ENCODE measurements at places on chromosomes 3 and 15.

GRCh38 chr3:29694783-29695182, 413.9 kb downstream of the RBMS3 start:
- peak; percentile 92 for DNase-seq

GRCh38 chr3:57100046-57100695, 39.7 kb downstream of the SPATA12 start:
- peak; percentile 71 for DNase-seq

- DNase-seq, result no peak
Observed at GRCh38 chr15:46660096-46660842, 1025.4 kb downstream of the SQOR start.

GRCh38 chr3:155744626-155745324, at the start of gene PLCH1:
TSS of gene PLCH1 (minus strand) at chr3:155745071. CDS start at chr3:155704224, 40,847 bp downstream.
- DNase-seq, result peak; percentile 58

DNA sequence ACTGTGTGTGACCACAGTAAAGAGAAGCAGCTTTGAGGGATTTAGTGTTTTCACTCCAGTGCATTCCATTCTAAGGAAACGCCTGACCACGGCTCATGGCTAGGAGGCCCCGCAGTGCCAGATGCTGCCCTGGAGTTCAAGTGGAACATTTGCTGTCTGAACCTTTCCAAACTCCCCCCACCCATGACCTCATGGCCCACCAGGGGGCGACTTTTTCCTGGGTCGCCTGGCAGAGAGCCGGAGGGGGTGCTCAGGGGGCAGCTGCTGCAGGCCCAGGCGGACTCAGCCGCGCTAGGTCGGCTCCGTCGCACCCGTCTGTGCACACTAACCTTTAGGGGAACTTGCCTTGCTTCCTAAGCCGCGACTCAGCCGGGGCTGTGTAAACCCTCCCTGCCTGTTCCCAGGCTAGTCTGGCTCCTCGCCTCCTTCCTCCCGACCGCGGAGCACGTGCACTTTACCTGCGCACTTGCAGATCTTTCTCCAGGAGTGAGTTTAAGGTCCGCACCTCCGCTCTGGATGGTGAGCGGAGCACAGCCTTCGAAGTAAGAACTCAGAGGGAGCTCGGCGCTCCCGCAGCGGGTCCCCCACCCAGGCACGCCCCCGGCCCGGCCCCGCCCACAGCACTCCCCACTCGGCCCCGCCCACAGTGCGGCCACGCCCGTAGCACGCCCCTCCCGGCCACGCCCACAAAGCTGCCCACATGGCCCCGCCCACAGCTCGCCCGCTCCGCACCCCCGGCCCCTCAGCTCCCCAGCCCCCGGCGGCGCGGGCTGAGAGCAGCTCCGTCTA, at the start of gene OCA2:
Gene OCA2 (minus strand): TSS at position 550 of the 789 bp plus-strand sequence. CDS start 17,441 bp downstream, outside the sequence.
- DNase-seq, result peak; percentile 42

DNA sequence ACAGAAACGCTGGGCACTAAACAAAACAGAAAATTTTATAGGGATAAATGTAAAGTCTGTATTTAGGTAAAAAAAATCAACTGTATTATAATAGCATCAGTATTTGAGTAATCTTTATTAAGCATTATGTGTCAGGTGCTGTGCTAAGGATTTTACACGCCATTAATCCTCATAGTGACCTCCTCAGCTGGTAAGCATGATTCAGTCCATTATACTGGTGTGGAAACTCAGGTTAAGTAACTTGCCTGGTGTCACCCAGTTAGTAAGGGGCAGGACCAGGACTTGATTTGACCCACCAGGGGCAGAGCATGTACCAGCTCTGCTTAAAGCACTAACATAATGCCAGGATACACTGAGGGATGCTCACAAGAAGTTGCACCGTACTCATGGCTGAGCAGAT, 4.8 kb downstream of the MYO5C start:
- no peak for DNase-seq

GRCh38 chr3:195105841-195106417, 165.0 kb downstream of the XXYLT1 start:
- no peak for DNase-seq

GRCh38 chr15:75565062-75565970, 13.8 kb downstream of the PTPN9 start:
- DNase-seq, result no peak

DNA sequence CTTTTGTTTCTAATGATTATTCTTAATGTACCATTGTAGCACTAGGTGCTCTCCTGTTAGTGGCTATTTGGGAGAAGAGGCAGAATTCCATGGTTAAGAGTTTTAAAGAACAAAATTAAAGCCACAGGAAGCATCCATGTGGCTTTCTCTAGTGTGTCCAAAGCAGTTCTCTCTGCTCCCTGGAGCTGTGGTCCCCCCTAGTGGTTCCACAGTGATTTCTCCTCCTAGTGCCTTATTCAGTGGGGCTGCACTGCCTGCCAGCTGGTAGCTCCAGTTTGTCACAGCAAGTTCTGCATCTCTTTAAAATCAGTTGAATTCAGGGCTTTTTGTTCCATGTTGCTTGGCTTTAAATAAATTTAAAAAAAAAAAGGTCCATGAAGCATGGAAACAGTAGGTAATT, 39.6 kb upstream of the FAM98B start:
- peak; percentile 80 for DNase-seq

- DNase-seq, result no peak
Observed at GRCh38 chr3:53008932-53009331, 36.9 kb downstream of the SFMBT1 start.

DNA sequence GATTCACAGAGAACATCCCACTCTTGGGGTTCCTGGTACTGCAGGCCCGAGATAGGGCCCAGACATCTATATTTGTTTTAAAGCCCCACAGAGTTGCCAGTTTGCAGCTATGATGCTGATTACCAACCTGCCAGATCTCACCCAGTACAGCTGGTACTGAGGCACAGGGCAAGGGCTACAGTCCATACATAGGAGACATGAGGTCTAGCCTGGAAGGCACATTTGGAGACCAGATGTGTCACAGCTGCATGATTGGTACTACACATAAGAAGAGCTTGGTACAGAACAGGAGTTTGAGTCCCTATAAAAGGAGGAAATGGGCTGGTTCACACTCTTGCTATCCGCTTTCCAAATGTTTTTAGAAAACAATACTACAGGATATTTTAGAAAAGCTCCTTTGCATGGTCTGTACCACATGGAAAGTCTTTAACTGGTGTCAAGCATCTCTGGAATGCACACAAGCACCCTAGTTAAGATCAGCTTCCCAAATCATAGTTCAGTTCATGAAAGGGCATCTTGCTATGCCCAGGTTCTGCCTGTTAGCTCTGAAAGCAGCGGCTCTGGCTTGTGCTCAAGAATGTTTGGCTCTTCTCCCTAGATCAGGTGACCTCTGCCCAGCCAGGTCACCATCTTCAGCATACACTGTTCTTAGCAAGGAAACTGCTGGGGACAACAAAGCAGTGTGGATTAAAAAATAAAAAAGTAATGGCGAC, 20.6 kb downstream of the MTMR14 start:
- DNase-seq, result no peak

GRCh38 chr3:113150250-113150649, 61.1 kb upstream of the BOC start:
- DNase-seq, result no peak

DNA sequence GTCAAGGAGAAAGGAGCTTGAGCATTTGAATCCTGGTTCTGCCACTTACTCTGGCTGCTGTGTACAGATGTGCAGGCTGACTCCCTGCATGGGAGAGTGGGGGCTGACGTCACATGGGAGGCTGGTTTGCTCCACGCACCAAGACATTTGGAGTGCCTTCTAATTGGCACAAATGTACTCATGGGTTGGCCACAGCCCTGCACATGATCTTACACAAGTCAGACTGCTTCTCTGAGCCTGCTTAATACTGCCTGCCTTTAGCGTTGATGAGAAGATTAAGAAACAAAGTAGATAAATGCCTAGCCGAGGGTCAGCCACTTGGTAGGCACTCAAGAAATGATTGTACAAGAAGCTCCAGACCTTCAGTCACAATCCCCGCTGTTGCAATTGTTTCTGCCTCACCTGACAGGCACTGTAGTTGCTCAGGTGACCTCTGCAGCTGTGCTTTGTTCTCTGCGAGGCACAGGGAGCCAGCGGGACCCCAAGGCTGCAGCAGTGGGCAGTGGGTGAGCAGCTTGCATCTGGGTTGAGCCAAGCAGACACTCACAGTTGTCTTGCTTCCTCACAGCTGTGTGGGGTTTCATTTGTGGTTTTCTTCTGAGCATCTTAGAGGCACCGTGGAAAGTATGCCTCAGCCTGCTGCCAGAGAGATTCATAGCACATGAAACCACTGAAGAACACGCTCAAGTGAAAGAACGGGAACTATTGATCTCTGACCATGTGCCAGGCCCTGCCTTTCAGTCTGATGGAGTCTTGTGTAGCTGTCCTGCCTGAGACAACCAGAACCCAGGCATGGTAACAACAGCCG, 33.1 kb downstream of the GRK7 start:
- no peak for DNase-seq

DNA sequence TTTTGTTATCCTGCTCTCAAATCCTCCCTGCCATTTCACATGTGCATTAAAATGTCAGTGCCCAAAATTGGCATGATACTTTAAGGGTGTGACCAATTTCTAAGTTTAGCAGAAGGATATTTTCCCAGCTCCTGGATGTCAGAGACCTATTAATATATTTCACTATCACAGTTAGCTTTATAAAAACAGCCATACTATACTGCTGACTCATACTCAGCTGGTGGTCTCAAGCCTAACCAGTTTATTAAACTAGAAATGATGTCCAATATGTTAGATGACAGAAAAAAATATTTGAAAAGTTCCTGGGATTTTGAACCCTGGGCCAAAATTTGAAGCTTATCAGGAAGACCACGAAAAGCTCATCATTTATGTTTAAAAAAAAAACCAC, 60.9 kb upstream of the ZNF280D start:
- peak; percentile 27 for DNase-seq

DNA sequence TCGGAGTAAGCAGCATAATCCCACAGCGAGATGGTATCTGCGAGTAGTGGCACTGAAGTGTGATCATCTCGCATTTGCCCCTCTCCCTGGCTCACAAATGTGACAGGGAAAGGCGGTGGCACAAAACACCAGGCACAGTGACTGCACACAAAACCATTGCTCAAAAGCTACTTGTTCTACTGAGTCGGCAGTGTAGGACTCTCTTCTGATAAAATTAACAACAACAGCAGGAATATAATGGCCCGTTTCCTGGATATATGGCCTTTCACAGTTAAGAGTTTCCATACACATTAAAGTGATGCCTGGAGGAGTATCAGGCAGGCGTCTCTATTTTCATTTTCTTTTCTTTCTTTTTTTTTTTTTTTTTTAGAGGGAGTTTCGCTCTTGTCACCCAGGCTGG, 69.0 kb downstream of the MYO1E start:
- DNase-seq, result no peak

DNA sequence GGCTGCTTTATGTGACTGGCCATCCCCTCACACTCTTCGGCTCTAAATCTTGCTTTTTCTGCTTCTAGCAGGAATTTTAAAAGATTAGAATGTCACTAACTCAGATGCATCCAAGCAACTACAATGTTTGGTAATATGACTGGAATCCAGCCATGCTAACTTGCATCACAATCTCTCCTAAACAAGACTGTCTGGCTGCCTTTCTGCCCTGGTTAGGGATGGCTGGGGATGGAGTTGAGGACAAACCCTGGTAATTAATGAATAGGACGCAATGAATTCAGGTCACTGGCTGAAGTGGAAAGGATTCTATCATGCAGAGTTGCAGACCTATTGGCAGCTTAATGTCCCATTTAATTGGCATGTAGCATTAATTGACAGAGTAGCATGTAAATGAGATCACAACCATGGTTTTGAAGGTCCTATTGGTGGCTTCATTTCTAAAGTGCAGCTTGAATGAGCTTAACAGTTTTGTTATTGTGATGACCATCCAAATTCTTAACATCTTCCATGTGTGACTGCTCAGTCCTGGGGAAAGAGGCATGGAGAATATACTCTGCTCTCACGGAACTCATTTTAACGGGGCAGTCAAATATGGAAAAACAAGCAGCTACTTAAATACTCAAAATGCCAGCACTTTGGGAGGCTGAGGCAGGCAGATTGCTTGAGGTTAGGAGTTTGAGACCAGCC, 21.7 kb downstream of the NMNAT3 start:
- no peak for DNase-seq

- no peak for DNase-seq
Observed at GRCh38 chr3:115423170-115423569, 200.1 kb upstream of the GAP43 start.

- no peak for DNase-seq
Observed at GRCh38 chr3:20406611-20407011, 220.6 kb upstream of the SGO1 start.

- peak; percentile 71 for DNase-seq
Observed at GRCh38 chr15:91852741-91853510, 582 bp upstream of the SLCO3A1 start.

DNA sequence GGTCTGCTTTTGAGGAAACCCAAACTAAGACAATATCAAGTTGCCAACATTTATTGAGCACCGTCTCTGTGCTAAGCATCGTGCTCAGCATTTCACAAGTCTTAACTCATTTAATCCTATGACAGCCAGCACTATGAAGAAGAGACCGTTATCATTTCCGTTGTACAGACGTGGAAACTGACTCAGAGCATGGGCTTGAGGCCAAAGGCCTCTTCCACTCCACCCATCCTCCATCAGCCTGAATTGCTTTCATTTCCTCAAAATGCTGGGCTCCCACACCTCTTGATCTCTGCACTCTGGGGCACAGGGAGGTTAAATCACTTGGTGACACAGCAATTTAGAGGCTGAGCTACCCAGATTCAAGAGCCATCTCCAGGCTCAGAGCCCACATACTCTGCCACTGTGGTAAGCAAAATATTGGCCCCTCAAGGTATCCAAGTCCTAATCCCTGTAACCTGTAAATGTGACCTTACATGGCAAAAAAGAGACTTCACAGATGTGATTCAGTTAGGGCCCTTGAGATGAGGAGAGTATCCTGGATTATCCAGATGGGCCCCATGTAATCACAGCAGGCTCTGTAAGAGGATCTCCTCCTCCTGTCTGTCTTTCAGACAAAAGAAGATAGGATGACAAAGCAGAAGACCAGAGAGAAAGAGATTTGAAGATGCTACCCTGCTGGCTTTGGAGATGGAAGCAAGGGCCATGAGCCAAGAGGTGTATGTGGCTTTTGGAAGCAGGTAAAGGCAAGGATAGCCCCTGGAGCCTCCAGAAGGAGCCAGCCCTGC, 24.3 kb upstream of the FLNB start:
- DNase-seq, result peak; percentile 96

DNA sequence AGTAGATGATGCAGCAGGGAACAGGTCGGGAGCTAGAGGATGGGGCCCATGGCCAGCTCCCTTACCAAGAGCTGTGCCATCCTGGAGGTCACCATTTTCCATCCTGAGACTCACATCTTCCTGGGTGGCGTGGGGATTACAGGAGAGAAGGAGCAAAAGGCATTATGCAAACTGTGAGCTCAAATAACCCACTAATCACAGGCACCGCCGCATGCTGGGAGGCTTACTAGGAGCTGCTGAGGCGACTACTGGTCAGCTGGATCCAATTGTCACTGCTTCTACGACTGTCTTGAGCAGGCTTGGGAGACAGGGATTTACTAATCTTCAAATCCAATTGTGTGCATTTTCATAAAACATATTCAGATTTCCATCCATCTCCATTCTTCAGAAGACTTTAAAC, 12.5 kb upstream of the KBTBD12 start:
- DNase-seq, result no peak

DNA sequence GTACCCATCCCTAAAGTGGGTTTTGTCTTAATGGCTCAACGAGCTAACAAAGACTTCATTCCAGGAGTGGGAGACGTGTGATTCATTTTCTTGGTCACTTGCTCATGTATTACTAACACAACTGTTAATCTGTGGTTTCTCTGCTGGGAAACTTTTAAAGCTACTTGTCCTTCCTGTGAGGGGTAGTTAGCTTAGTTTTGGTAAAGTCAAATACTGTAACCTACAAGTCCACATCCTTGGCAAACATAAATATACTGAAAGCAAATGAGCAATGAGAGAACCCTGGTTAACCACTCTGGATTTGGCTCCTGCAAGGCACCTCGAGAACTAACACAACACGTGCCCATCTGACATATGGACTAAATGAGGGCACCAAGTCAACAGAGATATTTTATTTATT, 19.9 kb downstream of the NOX5 start:
- DNase-seq, result peak; percentile 93

Data from RPMI7951 (cell line).